Omental fat pad (tissue), 4 donors: ENCODE measurements at places on chromosomes 1 and 21. TPM values are rescaled to one million over a fixed set of nuclear protein-coding genes. Genes with fewer than 3 reads are reported as not detected.

F13B gene
- not detected for total RNA-seq

SPATA45 gene
- total RNA-seq = not detected

DNA sequence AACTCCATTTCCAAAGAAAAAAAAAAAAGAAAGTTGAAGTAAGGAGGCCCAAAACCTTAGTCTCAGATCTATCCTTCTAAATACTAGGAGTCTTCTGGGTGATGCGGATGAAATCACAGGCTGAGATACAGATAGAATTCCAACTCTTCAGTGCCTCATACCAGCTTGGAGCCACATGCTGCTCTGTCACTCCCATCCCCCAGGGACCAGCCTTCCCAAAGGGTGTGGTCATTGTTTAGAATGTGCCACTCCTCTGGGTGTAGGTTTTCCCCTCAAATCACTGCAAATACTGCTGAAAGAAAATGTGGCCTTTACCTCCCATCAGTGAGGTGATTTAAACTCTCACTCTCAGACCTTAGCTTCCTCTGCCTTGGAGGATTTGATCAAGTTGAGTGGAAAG is 112.9 kb downstream of the CDC7 start:
- no peak for DNase-seq

DNA sequence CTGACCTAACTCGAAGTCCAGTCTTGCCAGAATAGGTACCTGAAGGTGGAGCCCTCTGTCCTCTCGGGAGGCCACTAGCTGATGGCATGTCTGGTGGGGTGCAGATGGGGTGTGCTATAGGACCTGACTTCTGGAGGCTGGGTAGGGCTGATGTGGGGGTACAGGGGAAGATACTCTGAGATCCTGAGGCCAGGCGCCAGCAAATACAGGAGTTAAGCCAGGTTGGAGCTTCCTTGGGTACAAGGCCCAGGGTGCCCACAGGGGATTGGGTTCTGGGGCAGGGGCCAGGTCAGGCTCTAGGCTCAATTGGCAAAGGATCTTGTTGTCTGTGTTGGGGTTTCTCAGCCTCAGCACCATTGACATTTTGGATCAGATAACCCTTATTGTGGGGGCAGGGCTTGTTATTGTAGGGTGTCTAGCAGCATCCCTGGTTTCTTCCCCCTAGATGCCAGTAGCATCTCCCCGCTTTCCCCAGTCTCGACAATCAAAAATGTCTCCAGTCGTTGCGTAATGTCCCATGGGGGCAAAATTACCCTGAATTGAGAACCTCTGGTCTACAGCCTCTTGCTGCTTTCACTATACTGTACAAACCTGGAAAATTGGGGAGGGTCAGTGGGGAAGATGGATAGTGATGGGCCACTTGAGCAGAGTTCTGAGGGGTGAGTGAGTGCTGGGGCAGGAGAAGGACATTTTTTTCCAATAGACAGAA is 9.2 kb downstream of the PTPRF start:
- DNase-seq = no peak

CDC42 gene
- 186 TPM for total RNA-seq

DNA sequence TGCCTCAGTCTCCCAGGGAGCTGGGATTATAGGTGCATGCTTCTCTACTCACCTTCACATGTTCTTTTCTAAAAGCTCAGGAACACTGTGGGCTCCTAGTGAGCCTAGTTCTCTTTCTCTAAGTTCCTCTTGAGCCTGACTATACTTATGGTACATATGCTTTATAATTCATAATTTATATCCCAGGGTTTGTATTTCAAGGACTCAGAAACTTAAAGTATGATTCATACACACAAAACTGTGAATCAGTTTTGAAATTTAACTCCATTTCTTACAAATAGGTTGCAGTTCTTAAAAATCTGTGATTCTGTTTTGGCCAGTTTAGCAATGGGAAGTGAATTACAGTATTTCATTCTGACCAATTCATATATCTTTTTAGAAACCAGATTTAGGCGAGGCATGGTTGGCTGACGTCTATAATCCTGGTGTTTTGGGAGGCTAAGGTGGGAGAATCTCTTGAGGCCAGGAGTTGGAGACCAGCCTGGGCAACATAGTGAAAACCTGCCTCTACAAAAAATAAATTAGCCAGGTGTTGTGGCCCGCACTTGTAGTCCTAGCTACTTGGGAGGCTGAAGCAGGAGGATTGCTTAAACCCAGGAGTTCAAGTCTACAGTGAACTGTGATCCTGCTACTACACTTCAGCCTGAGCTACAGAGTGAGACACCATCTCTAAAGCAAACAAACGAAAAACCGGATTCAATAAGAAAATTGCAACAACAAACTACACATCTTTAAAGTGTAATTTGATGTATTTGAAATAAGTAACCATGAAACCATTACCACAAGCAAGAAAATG is 15.6 kb downstream of the RASAL2 start:
- no peak for DNase-seq

DNA sequence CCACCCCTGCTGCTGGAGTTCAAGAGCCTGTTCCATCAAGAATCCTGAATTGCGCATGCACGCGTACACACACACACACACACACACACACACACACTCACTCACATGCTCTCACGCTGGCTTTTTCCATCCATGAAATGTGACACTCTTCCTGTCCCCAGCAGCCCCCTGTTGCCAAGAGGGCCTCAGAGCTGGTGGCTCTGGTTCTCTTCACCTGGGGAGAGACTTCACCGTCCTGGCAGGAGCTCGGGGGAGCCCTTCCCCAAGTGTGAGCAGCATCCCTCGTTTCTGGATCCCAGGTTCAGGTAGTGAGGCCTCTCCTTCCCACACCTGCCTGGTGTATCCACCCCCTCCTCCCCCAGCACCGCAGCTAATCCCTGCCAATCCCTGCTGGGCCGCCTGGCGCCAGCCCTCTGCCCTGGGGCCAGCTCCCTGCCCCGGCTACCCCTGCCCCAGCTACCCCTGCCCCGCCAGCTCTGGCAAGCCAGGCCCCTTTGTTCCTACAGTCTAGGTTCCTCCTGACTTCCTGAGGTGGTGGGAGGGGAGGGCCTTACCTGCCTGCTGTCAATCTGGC is 9.9 kb downstream of the PLOD1 start:
- no peak for DNase-seq

DNA sequence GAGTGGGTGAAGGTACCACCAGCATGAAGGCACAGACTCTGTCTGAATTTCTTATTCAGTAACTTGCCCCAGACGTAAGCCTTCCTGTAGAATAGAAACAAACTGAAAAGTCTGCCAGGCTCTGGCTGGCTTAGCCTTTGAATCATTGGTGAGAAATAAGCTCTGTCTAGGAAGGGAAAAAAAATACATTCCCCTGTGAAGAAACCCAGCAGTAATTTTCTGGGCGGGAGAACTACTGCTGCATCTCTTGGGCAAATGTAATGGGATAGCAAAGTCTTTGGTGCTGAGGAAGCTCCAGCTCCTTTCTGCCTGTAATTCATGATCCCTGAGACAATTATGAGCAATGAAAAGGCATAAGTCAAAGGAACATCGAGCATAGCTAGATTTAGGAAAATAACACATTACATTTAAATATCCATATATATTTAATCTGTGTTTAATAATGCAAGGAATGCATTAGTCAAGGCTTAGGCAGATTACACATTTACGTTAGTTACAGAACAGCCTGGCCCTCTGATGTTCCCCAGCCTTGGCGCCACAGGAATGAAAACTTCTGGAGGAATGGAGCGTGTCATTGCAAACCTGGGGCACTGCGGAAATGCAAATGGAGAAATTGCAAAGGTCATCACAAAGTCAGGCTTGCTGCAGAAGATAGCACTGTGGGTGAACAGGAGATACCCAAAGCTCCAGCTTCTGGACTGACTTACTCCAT is 216.3 kb upstream of the CAMK1G start:
- no peak for DNase-seq

DNA sequence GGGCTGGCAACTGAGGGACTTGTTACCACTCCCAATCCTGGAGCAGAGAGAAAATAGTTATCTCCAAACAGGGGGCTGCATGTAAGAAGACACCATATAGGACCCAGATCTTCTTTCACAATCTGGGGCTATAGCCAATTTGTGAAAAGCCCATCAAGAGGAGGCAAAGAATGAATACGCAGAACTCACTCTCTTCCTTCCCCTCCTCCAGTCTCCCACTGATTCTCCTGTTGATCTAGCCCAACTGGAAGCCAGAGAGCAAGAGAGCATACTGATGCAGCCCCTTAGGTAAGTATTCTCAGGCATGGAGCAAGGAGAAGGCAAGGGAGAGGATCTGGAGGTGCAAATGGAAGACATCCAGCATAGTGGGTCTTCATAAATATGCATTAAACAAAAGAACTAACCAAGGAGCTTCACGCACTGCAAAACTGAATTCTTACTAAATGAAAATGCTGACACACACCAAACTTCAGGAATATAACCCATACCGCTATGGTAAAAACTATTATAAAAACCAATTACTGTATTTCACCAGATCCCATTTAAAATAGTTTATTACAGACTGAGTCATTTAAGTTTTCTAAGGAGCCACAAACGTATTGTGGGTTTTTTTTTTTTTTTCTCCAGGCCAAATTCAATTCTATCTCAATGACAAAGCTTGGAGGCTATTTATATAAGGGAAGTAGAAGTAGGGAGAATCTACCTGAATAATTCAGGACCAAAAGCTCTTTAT is 15.5 kb upstream of the HMGB4 start:
- DNase-seq = no peak

DNA sequence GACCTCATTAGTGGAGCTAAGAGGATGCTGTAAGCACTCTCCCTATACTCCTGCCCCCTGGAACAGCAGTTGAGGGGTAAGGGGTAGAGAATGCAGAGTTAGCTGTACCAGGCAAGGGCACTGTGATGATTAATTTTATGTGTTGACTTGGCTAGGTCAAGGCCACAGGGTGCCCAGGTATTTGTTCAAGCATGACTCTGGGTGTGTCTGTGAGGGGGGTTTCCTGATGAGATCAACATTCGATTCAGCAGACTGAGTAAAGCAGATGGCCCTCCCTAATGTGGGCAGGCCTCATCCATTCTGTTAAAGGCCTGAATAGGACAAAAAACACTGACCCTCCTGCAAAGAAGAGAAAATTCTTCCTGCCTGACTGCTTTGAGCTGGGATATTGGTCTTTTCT is 110.8 kb downstream of the KCND3 start:
- no peak for DNase-seq

DNA sequence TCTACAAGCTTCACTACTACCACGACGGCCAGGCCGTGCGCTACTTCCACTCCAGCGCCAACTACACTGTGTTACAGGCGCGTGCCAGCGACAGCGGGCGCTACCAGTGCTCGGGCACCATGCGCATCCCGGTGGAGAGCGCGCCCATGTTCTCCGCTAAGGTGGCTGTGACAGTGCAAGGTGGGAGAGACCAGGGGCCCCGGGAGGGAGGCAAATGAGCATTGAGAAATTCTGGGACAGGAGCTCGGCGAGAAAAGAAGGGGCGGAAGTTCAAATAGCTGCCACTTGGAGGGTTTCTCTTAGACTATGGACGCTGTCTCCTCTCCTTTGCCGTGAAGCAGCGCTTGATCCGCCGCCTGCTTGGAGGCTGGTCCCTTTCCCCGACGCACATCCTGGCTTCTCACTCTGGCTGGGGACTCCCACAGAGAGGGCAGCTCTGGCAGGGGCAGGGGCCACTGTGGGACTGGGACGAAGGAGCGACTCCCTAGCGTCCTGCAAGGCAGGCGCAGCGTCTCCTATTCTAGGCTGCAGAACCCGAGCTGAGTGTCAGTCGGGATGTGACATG is 4.6 kb downstream of the FCRLB start:
- DNase-seq = no peak
